Cerebellar cortex (tissue), 1 donor: ENCODE measurements at places on chromosomes 1 and 21.

DNA sequence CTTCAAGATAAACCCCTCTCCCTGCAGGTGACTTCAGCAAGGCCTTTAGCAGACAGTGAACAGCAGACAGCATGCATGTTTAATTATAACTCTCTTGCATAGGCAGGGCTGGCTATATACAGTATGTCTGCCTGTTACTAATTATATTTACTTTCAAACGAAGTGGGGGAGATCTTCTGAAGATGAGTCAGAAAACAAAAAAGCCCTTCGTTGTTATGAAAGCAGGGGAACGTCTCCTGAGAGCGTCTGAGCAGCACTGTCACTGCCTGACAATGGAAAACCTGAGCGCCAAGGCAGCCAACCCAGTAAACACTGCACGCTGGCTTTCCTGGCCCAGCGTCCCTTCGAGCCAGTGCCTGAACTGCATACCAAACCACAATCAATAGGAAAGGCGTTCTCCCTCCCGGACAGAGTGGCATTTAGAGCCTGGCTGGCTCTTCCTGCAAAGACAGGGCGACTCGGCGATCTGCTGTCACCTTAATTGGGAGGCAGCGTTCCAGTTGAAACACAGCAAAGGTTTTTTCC, 54.1 kb downstream of the TOMM20 start:
- DNase-seq, result no peak

DNA sequence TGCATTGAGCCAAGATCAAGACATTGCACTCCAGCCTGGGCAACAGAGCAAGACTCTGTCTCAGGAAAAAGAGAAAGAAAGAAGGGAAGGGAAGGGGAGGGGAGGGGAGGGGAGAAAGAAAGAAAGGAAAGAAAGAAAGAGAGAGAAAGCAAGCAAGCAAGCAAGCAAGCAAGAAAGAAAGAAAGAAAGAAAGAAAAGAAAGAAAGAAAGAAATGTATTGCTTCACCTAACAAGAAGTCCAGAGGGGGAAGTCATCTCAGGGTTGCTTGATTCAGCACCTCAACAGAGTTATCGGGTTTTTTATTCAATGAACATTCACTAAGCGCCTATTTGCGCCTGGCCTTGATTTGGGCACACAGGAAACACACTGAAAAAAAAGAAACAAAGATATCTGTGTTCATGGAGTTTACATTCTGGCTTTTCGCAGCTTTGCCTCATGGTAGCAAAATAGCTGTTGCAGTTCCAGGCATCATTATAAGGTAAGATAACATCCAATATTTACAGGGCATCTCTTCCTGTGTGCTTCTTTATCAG, 8.2 kb upstream of the RCSD1 start:
- no peak for DNase-seq

DNA sequence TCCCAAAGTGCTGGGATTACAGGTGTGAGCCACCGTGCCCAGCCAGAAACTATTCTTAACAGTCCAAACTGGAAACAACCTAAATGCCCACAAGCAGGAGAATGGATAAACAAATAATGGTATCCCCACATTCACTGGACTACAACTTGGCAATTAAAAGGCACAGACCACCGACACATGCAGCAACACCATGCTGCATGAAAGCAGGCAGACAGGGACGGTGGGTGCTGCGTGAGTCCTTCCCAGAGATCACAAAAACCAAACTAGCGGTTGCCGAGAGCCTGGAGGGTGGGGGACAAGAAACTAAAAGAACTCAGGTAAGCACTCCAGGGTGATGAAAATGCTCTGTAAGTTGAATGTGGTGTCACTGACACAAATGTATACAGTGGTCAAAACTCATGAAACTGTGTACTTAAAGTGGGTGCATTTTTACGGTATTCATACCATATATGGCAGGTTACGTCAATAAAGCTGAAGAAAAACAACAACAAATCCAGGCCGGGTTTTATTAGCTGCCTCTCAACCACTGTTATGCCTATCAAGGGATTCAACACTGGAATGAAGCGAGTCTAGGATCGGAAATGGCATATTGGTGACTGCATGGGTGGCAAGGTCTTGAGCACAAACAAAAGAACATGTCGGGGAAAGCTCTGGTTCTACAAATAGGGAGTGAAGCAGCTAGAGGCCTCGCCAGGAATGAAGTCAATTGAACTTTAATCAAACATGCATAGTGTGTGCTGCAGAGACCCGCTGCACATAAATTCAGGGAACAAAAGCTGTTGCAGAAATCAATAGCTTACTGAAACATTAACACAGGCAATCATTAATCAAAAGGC, 52.4 kb downstream of the SLC45A1 start:
- DNase-seq, result peak; percentile 59

GRCh38 chr1:164466429-164466828, 92.6 kb upstream of the PBX1 start:
- no peak for DNase-seq

DNA sequence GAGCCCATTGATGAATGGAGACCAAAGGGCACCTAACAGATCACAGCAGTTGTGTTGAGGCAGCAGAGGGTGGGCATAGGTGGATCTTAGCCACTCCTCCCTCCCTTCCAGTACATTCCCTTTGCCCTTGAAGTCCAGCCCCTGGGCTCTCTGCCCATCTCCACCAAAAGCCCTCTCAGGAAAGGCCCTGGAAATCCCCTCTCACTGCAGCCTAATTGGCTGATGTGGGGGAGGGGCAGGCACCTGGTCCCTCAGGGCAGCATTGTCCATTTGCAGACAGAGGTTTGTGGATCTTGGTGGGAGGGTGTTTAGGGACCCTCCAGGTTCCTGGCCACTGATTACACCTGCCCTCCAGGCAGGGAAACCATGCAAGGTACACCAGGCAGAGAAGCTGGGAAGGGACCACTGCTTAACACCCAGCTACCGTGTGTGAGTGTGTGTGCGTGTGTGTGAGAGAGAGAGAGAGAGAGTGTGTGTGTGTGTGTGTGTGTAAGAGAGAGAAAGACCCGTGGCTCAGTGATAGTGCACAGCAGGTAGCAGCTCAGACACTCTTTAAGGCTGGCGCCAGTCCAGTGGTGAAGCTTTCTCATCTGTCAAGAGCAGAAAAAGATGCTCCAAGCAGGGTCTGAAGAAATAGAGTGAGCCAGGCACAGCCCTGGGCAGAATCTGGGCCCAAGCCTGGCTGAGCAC, 71.1 kb downstream of the MATN1 start:
- no peak for DNase-seq

GRCh38 chr1:248849637-248850036, 9.2 kb downstream of the ZNF692 start:
- DNase-seq, result no peak

DNA sequence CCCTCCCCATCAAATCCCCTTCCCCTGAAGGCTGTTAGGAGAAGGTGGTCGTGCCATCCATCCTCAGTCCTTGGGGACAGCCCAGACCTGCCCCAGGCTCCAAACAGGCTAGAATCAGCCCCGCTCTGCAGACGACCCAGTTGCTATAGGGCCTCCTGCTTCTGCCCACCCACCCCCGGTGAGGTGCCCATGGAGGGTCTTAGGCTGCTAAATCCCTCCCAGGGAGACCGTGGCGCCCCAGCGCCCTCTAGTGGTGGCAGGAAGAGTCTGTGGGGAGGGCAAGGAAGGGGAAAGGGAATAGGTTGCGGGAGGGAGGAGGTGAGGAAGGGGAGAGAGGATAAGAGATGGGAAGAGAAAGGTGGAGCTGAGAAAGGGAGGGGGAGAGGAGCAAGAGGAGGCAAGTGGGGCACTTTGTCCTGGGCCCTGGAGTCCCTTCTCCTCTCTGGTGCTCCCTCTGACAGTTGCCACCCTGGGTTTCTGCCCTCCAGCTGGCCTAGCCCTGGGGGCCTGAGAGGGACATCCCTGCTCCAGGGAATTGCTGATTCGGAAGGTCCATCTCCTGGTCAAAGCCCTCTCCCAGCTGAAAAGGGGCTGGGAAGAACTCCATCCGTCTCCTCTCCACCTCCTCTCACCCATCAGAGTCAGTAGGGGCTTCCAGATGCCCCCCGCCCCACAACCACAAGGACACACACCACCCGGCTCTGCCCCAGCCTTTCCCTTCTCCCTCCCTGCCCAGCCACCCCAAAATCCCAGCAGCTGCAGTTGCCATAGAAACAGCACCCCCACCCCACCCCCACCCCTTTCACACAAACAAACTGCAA, 55.4 kb downstream of the CAMK2N1 start:
- peak; percentile 26 for DNase-seq

DNA sequence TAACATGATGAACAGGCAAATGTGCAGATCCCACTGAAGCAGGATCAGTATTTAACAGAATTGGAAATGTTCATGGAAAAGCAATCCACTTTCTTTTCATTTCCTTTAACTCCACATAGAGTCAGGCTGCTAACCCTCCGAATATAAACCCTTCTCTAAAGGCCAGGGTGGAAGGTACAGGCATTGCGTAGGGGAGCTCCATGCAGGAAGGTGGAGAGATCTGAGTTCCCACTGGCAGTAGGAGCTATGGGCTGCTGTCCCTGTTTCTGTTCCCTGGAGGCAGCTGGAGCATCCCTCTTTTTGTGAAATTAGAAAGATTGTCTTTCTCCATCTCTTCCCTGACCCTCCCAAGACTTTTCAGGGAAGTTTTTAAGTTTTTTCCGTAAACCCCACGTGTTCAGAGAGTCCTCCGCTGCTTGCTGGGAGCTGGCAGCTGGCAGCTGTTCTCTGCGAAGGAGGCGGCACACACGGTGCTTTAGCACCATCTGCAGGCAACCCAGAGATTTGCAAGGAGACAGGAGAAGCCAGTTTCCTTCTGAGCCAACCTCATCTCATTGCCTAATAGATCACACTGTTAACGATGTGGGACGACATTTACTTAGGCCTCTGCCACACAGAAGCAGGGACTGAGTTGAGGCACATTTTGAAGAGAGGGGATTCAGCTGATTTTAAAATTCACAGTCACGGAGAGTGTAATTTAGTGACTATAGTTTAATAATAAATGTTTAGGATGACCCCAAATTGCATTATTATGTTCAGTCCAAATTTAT, 55.4 kb upstream of the HOOK1 start:
- peak; percentile 79 for DNase-seq

GRCh38 chr1:17119076-17119772, at the start of gene PADI2:
TSS of gene PADI2 (minus strand) at chr1:17119451. CDS start at chr1:17119371, 80 bp downstream.
- peak; percentile 68 for DNase-seq

- no peak for DNase-seq
Observed at GRCh38 chr1:220692436-220693228, 2.5 kb downstream of the C1orf115 start.

DNA sequence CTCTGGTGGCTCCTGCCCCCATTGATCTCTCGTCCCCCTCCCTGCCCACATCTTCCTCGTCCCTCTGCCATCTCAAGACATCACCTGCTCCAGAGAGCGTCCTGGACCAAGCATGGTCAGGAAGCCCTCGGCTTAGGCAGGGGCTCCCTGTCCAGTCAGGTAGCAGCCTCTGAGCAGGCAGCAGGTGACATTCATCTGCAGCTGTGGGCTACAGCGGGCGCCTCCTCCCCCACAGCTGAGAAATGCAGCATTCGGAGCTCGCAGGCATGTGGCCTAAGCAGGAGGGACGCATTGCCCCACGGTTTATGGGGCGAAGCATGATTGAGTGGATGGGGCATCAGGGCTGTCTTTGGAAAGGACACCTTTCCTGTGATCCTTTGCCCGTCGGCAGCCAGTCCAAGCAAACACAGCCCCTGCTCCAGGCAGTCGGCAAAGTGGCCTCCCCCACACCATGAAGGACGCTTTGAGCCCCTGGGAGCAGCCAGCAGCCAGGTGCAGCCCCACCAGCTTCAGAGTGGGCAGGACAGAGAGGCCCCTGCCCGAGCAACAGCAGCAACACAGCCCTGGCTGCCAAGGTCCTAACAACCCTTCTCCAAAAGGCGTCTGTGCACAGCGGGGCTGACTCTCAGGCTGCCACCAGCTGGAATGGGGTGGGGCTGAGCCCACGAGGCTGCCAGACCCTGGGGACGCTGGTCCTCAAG, 234.1 kb upstream of the VAMP3 start:
- DNase-seq, result no peak

- no peak for DNase-seq
Observed at GRCh38 chr1:20109223-20109856, 10.0 kb downstream of the PLA2G2D start.

DNA sequence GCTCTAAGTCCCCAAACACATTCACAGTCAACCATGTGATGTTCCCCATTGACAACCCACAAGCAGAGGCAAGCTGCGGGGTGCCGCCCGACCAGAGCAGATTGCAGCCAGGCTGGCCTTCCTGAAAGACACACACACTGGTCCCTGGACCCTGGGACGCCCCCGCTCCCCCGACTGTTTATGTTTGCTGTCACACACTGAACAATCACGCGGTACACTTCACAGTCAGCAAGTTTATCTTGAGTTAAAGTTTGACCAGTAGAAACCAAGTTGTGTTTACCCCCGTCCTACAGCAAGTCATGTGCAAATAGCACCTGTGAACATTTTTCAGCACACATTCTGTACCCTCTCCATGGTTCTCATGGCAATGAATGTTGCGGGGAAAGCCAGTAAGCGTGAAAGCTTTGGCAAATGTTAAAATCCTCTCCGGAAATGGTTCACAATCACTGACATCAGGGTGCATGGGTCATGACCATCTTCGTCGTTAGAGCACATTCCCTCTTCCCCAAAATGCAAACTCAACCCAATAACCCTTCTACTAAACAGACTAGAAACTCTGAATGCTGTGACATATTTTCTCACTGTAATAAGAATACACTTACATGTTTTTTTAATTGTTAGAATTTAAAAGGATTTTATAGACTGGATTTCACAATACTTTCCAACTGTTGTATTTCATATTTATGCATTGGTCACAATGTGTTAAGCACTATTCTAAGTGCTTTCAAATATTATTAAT, 33.3 kb upstream of the IRF2BP2 start:
- no peak for DNase-seq

- DNase-seq, result no peak
Observed at GRCh38 chr1:215119719-215120365, 37.3 kb downstream of the KCNK2 start.

GRCh38 chr1:224867715-224868114, 61.8 kb upstream of the DNAH14 start:
- DNase-seq, result no peak

DNA sequence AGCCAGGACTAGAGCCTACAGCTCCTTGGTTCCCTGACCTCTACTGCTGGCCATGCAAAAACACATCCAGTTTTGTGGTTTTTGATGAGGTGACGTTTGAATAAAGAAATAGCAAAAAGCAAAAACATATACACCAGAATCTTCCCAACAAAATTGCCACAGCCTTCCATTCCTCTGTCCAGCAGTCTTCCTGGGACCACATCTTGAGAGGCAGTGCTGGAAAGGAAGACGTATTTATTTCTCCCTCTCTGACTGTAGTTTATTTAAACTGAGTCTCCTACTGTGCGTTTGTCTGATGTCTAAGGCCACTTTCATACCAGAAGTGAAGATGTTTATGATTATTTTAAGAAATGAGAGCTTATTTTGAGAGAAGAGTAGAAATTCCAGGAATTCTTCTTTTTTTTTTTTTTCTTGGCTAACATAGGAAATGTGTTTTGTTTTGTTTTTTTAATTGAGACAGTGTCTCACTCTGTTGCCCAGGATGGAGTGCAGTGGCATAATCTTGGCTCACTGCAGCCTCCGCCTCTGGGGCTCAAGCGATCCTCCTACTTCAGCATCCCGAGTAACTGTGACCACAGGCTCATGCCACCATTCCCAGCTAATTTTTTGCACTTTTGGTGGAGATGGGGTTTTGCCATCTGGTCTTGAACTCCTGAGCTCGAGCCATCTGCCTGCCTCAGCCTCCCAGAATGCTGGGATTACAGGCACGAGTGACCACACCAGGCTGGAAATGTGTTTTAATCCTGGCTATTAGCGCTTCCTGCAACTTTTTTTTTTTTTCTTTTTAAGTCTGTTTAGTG, 118.5 kb downstream of the ITSN1 start:
- peak; percentile 54 for DNase-seq

- no peak for DNase-seq
Observed at GRCh38 chr1:154460695-154461260, 41.2 kb upstream of the TDRD10 start.

GRCh38 chr1:202649553-202650392, 60.5 kb downstream of the SYT2 start:
- no peak for DNase-seq

- DNase-seq, result peak; percentile 46
Observed at GRCh38 chr1:15157524-15158399, 4.2 kb downstream of the TMEM51 start.
